ENCODE measurements at places on chromosomes 13 and 19.

GRCh38 chr13:57627663-57628062, 3.9 kb upstream of the PCDH17 start:
- DNase-seq, result no peak

DNA sequence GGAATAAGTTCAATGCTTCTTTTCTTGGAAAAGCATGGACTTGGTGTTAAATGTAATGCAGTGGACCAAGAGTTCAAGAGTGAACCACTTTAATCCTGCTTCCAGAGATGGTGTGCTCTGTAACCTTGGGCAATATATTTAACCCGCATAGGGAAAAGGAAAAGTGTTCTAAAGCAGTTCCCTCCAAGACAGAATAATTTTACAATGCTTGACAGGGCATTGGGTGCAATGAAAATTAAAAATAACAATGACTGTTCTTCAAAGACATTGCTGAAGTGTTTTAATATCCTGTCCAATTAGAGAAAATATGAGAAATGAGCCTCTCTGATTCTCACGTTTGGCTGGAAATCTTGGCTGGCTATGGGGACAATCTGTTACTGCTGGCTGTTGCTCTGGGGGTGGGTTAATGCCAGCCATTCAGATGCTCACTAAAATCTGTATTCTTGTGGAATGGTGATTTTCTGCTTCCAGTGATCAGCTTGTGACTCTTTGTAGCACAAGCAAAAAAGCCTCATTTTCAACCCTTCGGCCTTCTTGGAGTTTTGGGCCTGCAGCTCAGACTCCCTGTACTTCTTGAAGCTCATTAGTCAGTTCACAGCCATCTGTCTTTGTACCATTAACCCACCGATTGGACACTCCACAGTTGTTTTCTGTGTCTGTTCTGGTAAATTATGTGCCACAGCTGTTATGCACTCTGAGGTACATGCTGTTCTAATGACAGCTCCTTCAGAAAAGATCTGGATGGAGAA, 310.6 kb downstream of the LMO7 start:
- no peak for DNase-seq

DNA sequence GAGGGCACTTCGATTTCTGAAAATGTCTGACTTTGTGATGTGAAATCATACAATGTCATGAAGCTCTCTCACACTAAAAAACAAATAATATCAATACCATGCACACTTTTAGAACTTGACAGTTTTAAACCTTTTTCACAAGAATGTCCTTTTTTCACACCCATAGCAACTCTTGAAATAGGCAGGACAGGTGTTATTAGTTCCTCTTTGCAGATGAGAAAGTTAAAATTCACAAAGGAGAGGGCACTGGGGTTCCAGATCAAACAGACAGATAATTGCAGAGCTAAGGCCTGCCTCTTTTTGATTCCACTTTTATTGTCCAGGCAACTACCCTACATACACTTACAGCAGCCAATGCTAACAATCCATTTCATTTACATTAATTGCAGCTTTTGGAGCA, 142.8 kb downstream of the KLF12 start:
- no peak for DNase-seq

DNA sequence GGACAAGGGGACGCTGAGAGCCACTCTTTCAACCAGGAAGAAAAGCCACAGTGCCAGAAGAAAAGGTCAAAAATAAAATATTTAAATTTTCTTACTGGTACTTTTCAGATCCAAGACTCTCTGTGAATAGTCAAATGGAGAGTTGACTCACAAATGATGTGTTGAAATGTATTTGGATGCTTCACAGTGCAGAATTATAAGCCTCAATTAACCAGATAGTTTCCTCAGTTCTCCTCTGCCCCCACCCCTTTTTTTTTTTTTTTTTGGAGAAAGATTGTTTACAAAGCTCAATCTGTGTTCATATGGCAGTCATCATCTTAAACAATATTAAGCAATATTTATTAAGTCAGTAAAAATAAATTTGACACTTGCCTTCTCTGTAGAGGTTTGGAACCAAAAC, 470.8 kb downstream of the FGF9 start:
- no peak for DNase-seq

DNA sequence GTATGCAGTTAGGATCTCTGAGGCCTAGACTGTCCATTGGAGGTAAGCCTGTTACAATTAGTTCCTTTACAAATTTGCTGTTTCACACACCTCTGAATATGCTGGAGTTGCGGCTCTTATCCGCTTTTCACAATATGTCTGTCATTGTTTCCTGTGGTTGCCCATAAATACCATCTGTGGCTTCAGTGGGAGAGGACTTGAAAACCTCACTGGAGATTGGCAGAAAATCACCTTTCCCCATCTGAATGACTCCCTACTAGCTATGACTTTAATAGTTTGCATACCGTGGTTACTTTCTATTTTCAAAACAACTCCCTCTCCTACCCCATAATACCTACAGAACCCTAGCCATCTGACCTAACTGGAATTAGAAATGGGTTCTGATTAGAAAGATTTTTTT, 454.3 kb downstream of the PCDH17 start:
- DNase-seq, result no peak

- DNase-seq, result no peak
Observed at GRCh38 chr13:60838581-60838980, 441.6 kb downstream of the TDRD3 start.
